CD4-positive, alpha-beta T cell treated with Interleukin-10 for 1 hour (primary cell): ENCODE measurements at places on chromosomes 4 and X.
A peak's percentile ranks its signal among the peaks of the same experiment; 100 is the strongest.

- peak; percentile 28 for DNase-seq
These were observed 118.4 kb upstream of the WDR17 start for GRCh38 chr4:175947117-175947722.

DNA sequence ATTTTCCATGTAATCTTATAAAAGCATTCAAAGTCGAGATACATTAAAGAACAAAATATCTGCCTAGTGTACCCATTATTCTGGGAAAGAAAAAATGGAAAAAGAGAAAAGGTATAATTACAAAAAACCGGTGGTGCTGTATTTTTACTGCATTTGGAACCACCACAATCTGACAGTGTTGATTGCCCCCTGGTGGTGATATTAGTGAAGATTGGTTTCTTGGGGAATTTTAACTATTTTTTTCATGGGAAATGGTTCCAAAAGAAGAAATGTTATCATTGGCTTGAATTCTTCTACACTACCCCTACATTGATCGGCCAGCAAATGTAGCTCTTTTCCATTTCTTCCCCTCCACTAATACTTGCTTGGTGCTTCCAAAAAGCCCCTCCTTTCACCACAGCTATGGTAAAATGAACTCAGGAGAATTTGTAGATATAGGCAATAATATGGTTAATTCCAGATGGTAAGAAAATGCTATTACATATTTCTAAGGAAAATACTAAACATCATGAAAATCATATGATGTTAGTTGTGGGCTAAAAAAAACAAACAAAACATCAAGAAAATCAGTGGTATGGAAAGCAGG lies 50.0 kb downstream of the COX18 start:
- peak; percentile 41 for DNase-seq

- no peak for DNase-seq
These were observed 24.5 kb upstream of the TAPT1 start for GRCh38 chr4:16250661-16251365.

DNA sequence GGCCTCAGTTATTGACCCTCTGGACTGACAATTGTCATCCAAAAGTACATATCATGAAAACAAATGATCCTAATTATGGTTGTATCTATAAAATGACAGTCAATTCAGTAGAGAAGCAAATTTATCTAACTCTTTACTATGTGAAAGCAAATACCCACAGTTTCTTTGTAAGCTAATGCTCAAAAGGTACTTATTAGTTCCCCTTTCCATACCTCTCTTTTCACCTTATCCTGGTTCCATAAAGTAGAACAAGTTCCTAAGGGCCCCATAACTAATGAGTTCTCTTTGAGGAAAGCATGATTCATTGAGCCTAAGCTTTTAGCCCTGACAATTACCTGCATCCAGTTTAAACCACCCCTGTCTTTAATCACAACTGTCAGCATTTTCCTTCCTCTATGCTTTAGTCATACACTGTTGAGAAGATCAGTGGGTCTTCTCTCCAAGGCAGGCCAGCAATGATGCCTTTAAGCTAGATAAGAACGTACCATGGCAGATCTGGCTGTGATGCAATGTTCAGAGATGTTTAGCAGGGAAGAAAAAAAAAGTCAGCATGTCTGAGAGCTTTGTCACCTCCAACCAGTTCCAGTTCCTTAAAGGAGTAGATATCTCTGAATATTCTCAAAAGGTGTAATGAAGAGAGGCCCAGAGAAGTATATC lies 179.7 kb upstream of the RASGEF1B start:
- no peak for DNase-seq

GRCh38 chrX:134202561-134202960 lies 34.4 kb upstream of the CCDC160 start:
- no peak for DNase-seq

DNA sequence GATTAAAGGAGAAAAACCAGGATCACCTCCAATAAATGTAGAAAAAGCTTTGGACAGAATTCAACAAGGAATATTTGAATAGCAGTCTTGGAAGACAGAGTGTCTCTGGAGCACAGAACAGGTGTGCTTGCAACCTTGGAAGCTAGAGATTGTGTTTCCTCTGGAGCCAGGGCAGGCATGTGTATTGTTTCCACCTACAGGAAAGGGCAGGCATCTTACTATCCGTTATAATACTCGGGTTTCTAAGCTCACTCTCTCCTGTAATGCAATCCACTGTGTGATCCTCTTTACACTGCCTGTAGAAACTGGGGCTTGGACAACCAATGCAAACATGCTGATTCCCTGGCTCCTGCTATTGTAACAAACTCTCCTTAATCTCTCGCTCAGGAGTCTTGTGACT lies 14.4 kb downstream of the CCDC110 start:
- no peak for DNase-seq

GRCh38 chr4:8403173-8403753 lies 37.3 kb downstream of the ACOX3 start:
- DNase-seq = peak; percentile 48

DNA sequence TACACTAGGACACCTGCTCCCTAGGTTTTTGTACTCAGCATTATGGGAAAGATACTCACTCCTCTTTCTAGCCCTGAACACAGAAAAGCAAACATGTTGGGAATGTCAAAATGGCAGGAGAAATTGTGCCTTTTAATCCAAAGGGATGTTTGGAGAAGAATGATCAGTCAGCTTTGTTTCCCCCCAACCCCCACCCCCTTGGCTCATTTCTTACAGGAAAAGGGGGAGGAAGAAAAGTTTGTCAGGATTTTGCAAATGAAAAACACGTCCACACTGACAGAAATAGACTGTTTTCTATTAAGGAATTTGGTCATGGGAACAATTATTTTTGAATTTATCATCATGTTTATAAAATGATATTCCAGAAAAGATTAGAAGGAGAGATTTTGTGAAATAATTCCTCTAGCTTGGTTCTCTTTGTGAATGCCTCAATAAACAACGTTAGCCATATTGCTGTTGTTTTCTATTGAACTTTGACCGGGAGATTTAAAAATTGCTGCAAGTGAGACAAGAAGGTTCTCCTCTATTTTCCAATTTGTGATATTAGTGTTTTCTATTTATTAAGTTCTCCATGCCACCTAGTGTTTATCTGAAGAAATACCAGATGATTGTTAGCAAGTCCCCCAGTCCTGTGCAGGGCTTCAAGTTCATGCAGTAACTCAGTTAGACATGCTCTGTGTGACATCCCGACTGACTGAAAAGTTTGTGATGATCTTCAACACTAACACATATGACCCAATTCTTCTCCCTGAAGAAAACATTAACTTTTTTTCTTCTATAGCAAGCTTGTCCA lies 31.3 kb upstream of the TFDP3 start:
- no peak for DNase-seq

GRCh38 chr4:144171697-144172096 lies 31.2 kb upstream of the GYPA start:
- no peak for DNase-seq

- no peak for DNase-seq
These were observed 13.3 kb downstream of the SLC2A9 start for GRCh38 chr4:10007793-10008608.

DNA sequence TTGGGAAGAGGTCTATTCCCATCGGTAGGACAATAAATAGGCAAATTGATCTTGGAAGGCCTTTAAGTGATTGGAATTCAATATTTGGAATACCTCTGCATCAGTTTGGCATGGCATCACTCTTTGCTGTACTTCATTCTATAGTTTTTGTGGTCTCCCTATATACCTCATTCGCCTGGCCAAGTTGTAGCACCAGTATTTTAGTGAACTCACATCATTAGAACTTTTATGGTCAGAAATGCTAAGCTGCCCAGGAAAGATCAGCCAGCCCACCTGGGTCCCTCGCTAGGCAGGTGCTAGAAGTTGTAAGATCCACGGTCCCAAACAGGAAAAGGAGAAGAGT lies 40.3 kb downstream of the ZCCHC13 start:
- DNase-seq = no peak

DNA sequence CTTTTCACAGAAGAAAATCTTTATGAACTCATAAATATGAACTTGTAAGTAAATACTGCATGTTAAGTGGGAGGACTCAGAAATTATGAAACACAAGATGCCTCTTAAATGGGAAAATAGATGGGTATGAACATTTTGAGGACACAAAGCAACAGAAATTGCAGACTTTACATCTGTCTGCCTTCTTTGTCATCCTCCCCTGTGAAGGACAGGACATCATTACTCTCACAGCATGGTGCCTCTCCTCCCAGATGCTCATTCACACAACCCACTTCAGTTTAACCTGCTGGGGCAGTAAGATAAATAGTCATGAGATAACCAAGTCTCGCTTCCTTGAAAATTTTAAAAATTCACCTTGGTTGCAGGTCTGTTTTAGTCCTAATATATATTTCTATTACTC lies 144.5 kb downstream of the APBB2 start:
- DNase-seq = no peak

DNA sequence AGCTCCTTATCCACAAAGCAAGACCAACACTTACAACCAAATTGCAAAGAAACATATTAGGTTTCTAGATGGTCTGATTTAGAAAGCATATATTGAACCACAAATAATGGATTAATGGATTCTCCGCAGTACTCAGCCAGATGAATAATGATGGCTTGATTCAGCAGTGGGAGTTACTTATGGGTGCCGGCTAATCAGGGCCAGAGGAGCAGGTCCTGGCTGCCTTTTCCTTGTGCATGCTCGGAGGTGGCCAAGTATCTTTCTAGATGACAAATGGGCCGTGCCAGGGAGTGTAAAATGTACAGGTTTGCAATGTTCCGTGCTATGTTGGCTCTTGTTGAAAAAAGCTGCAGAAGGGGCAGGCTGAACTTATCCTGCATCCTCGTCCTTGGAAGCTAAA lies 70.2 kb downstream of the VCX3A start:
- DNase-seq = no peak

- DNase-seq = no peak
These were observed 160.4 kb downstream of the GATB start for GRCh38 chr4:151600432-151600831.

DNA sequence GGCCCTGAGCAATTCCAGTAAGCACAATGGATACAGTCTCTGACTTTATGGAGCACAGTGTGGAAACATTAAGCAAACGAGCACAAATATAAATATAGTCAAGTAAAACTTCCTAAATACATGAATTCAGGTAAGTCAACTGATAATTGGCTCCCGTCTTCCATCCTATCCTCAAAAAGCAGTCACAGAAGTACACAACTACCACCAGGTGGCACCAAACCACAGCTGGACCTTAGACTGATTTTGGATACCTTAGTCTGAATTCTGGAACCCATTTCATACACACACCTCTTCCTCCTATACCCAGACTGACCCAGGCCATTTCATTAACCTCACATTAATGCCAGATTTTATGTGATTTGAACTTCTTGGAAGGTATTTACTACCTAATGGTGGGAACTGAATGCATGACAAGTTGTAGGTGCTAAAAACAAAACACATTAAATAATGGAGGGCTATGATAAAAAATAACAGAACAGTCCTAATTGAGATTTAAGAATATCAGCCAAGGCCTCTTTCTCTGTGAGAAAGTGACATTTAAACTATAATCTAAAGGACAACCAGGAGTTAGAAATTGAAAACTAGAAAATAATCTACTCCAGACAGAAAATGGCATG lies 77.5 kb downstream of the ELF2 start:
- peak; percentile 83 for DNase-seq

DNA sequence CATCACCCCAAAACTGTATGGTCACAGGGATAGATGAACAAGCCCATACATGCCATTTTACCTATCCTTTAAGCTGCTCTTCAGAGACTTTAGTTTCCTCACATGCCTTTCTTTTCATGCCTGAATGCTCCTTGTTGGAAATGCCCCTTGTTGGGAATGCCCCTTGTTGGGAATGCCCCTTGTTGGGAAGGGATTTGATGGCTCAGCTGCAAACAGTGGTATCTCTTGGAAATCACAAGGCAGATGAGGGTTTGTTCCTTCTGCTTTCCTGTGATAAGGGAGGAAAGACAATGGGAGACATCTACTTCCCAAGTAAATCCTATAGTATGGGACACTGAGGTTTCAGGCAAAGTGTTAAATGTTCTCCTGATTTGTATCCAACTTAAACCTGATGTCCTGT lies 11.5 kb downstream of the CXCL2 start:
- DNase-seq = no peak

GRCh38 chr4:158527516-158527915 lies 5.8 kb downstream of the RXFP1 start:
- no peak for DNase-seq

DNA sequence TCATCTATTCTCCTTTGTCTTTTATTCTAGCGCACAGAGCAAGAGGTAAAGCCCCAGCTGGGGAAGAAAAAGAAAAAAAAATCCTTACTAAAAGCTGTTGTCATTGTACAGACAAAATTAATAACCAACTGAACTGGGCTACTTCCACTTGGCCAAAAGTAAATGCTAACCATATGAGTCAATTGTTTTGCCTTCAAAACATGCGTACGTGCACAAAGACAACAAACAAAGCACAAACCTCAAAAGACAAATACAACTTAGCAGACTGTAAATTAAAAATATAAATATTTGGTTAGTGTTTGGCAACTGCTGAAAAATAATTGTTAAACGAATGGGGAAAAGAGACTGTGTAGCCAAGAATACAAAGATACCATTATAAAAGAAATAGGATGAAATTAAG lies 5.9 kb downstream of the EDA2R start:
- DNase-seq = no peak

- DNase-seq = no peak
These were observed 101.8 kb upstream of the TLR3 start for GRCh38 chr4:185966997-185967775.

- DNase-seq = no peak
These were observed 133.9 kb downstream of the AFAP1 start for GRCh38 chr4:7805533-7806337.

DNA sequence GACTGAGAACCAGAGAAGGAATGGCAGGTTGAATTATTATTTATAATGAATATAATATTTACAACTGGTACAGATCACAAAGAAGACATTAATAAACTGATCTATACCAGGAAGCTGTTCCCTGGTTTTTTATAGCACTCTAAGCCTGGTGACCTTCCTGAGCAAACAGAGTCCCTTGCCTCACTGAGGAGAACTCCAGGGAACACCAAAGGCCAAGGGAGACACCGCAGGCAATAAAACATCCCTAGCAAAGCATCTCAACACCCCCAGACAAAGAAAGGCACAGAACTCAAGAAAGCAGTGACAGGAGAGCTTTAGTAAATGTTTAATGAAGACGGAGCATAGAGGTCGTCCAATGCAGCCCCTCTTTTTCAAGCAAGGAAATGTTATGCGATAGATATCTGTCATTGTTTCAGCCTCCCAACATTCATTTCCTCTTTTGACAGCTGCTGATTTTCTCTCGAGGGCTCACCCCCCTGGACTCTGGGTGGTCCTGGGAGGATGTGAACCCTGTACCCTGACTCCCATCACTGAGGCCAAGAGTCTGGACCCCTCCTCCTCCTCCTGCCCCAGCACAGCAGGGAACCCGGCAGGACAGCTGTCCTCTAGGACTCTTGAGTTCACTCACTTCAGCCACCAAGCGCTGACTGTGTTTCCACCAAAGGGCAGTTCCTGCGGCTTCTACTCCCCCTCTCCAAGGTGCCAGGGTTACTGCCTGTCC lies 342.5 kb upstream of the GATB start:
- no peak for DNase-seq

GRCh38 chr4:82371497-82371896 lies 2.3 kb downstream of the HNRNPD start:
- peak; percentile 22 for DNase-seq

- no peak for DNase-seq
These were observed 219.3 kb upstream of the FTHL17 start for GRCh38 chrX:31291131-31291530.
